ENCODE measurements at places on chromosomes 3 and 15.

GRCh38 chr3:55189359-55189801 is 261.5 kb upstream of the LRTM1 start:
- DNase-seq = peak; percentile 96

DNA sequence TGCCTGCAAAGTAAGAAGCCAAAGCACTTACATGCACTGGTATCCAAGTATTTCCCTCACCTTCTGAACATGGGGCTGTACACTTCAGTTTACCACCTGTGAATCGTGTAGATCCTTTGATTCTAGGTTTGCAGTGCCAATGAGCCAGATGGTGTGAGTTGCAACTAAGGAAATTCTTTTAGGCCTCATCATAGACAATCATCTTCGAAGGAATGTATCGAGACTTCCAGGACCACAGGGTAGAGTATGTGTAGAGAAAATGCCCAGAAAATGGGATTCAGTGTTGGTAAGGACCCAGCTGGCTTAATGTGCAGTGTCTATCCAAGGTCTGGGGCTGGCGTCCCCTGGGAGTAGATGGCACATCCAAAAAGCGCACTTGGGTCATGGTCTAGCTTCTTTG is 323.2 kb upstream of the TPM1 start:
- peak; percentile 61 for DNase-seq

- peak; percentile 83 for DNase-seq
Measured at GRCh38 chr3:64152086-64152485, 73.2 kb downstream of the PRICKLE2 start.

DNA sequence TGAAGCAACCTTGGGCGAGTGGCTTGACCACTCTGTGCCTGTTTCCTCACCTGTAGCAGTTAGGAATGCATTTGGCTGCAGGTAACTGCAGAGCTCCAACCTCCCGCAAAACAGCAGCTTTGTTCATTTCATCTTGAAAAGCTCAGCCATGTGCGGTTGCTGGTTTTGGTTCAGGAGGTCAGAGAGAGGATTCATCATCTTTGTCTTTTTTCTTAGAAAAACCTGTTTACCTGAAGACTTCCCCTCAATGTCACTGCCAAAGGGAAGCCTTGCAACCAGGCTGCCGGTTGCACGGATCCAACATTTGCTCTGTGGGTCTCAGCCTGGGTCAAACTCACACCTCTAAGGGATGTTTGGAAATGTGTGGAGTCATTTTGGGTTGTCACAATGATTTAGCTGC is 16.4 kb upstream of the FURIN start:
- no peak for DNase-seq

GRCh38 chr3:110180733-110181132 is 843.4 kb upstream of the DPPA4 start:
- no peak for DNase-seq

DNA sequence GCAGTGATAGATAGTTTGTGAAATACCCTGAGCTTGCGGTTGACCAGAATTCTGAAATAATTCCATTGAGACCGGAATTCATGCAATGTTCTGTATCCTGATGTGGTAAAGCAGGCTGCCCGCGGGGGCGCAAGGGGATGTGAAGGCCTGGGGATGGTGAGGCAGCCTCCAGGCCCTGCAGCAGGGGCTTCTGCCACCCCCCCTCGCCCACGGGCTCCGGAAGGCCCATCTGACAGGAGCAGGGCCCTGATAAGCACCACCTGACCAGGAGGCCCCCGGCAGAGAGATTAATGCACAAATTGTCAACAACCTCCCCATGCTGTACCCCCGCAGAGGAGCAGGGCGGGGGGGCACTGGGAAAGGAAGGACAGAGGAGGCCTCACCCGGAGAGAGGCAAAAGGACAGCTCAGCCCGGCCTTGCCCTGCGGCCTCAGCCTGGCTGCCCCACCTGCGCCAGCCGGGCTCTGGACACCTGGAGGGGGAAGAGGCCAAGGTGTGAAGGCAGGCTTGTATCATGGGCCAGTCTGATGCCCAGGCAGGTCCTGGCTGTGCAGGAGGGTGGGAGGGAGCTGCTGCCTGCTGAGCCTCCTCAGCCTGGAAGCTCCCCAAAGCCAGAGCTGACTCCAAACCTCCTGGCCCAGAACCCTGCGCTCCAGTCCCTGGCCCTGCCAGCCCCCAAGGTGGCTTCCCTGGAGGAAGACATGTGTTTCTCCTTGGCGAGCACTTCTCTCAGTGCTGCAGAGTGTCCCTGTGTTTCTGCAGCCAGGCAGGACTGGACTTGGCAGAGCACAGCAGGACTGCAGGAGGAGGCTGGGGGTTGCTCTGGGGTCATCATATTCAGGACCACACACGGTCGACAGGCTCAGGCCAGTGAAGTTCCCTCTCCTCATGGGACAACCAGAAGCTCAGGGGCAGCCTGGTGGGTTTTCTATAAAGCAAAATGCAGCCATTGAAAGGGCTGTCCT is 46.5 kb downstream of the RPN1 start:
- no peak for DNase-seq

DNA sequence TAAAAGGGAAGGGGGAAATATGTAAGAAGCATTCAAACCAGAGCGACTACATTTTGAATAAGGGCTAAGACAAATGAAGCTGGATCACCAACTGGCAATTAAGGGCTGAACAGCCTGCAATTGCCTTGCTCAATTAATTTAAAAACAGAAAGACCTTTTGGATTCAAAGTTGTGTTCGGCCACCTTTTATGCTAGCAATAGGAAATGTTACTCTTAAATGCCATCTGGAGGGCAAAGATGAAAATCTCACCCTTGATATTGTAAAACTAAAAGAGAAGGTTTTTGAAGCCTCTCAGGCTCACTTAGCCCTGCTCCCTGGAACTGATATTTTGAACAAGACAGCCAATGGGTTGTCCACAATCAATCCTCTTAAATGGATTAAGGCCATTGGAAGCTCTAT is 44.2 kb downstream of the ACAD9 start:
- DNase-seq = no peak

GRCh38 chr3:184880276-184881019 is 68.5 kb downstream of the VPS8 start:
- peak; percentile 67 for DNase-seq

DNA sequence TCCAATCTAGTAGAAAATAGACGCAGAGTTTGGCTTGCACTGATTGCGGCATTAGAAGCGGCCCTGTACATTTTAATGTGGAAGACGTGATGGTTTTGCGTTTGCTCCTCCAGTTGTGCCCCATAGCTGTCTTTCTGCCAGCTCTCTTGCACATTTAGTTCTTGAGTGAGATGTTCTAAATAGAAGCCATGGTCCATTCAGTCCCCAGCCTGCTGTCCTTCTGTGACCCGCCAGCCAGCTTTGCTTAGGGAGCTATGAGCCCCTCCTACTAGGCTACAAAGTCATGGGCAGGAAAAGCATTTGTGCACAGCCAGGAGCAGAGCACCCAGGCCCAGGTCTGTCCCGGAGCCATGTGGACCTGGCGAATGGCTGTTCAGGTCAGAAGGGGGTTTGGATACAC is 50.3 kb downstream of the APBA2 start:
- no peak for DNase-seq

GRCh38 chr15:68556139-68556990 is 22.4 kb upstream of the CORO2B start:
- DNase-seq = no peak

GRCh38 chr3:114650808-114651207 is 357.0 kb downstream of the TIGIT start:
- peak; percentile 87 for DNase-seq

DNA sequence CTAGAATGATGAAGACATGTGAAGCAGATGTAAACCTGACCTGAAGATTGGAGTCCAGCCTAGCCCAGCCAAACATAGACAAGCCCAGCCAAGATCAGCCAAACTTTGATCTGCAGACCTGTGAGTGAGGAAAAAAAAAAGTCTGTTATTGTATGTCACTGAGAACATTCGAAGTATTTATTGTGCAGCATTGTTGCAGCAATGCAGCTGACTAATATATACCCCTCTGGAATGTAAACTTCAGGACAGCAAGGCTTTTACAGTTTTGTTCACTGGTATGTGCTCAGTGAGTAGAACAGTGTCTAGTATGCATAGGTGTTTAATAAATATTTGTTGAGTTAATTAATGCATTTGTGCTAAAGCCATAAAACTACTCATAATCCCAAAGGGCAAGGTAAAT is 23.4 kb downstream of the TMEM202 start:
- no peak for DNase-seq

All from astrocyte (in vitro differentiated cells and primary cell).